Panc1 (cell line): ENCODE measurements at places on chromosomes 2 and 18.

DNA sequence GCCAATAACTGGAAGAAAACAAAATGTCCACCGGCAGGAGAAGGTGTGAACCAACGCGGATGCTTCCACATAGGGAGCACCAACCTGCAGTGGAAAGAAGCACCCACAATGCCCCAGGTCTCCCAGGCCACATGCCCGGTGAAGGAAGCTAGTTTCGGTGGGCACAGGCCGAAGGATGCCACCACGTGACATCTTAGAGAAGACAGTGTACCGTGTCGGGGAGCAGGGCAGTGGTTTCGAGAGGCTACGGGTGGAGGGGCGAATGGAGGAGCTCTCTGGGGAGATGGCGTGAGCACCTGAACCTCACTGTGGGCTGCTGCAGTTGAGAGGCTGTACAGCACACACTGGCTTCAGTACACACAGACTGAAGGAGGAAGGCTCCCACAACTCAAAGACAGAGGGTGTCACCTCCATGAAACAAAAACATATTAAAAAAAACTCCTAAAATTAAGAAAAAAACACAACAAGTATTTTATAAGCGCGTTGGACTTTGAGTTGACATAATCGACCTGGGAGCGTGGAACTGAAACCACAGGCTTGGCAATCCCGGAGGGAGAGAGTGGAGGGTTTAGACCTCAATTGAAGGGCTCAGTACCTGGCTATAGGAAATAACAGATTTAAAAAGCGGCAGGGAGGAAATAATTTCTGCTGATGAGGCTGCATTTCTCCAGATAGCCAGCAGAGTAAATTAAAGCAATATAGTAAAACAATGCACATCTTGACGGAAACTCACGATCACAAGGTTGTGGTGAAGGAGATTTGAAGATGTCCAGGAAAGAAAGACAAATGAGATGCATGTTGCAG lies 160.1 kb downstream of the RTP5 start:
- no peak for DNase-seq

DNA sequence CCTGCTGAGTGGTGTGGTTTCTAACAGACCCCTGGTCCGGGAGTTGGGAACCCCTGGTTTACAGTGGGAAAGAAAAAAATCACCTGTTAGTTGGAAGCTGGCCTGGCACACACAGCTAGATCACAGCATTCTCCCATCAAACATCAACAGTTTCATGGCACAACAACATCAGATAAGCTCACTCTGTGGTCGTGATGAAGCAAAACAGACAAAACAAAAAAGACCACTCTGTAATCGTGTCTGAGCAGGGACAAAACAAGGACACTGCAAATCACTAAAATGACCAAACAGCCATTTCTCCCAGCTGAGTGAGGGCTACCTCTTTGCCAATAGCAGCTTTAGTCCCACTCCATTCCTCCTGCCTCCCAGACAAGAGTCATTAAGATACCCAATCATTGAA lies 9.0 kb upstream of the IMPACT start:
- no peak for DNase-seq

- no peak for DNase-seq
These were observed 217.7 kb upstream of the SMAD7 start for GRCh38 chr18:49168281-49168985.

DNA sequence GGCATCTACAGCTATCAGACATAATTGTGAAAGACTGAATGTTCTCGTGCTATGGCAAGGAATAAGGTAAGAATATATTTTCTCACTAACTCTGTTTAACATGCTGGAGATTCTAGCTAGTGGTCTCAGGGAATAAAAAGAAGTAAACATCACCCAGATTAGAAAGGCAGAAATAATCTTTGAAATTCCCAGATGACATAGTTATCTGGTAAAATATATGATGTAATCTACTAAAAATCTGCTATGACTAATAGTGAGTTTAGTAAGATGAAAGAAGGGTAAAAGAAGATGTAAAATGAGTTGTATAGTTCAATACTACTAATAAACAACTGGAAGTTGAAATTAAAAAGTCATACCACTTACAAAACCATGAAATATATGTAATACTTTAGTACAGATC lies 134.2 kb downstream of the DSC3 start:
- DNase-seq: no peak

DNA sequence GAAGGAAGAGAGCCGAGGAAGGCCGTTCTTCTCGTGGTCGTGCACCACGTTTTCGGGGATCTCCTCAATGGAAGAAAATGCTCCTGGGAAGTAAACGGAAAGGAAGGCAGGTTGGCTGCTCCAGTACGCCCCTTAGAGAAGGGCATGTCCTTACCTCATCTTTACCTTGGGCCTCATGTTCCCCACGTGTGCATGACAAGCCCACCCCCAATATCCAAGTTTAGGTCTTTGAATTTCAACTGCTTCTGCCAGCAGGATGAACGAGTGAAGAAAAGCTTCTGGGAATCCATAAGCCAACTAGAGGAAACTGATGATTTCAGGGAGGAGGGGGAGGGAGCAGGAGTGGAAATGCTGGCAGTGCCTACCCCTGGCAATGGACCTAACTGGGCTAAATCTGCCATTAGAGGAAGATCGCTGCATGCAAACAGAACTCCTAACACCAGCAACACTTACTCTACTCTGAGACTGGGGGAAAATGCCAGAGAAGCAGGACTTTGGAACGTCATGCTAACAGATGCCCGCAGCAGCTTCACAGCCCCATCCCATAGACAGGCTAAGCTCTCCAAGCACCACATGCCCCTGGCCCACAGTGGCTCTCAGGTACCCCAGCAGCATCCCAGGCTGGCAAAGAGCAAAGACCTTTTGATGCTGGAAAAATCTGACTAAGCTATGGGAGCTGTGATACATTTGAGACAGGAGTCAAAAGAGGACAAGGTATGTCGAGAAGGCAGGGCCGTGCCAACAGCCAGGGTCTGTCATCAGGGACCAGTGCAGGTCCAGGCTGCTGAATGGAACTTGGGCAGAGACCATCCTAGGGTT lies 21.7 kb downstream of the CHST10 start:
- no peak for DNase-seq

DNA sequence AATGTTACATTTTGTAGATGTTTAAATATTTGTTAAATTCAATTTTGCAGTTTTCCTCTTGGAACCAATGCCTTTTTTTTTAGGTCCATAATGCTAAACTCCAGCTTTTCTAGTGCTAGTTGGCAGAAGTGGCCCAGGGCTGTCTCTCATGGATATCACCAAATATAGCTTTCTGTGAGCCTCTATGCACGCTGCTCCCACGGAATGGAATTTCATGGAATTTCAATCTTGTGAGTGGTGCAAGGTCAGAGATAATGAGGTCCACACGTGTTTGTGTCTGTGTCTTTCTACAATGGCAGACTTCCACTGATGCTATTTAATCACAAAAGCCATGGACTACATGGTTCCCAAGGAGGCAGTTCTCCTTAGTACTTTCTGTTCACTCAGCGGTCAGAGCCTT lies 191.5 kb upstream of the PARD3B start:
- DNase-seq: no peak
